ENCODE measurements at places on chromosomes 7 and 10.

- no peak for DNase-seq
Measured at GRCh38 chr10:67262675-67263074, 336.8 kb downstream of the LRRTM3 start.

GRCh38 chr7:133023370-133024071 lies 58.4 kb downstream of the CHCHD3 start:
- DNase-seq = peak; percentile 13

- DNase-seq = no peak
Measured at GRCh38 chr10:76041551-76041950, 610.1 kb downstream of the LRMDA start.

- DNase-seq = no peak
Measured at GRCh38 chr10:44745920-44746319, 165.2 kb upstream of the TMEM72 start.

DNA sequence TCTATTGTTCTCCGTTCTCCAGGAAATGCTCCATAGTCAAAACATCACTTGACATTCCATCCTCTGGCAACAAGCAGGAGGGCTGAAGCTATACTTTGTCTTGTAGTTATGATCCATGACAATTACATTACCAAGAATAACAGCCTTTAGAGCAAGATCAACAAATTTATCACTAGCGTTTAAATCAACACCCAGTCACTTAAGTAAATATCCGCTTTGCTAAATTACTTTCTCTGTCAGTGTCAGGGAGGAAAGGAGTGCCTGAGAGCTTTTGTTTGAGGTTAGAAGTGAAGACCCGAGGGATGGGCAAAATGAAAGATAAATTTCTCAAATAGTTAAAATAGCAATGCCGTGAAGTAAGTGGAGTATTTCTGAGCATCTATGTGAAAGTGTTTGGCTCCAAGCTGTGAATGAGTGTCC lies 236.1 kb upstream of the BMPER start:
- peak; percentile 25 for DNase-seq

- no peak for DNase-seq
Measured at GRCh38 chr10:101941871-101942270, 98.3 kb upstream of the KCNIP2 start.

DNA sequence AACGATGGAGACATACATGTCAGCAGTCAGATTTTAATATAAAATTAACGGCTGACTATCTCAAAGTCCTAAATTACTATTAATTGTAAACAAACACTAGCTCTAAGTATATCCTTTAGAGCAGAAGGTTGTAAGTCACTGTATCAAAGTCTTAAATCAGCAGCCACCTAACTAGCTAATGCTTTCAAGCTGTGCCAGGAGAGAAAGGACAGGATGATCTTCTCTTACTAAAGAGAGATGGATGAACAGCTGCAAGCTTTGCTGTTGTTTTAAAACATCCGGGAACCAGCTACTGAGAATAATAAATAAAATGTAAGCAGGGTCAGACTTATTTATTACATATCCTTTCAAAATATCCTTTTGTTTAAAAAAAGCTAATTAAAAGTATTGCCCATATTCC lies 24.0 kb upstream of the ABLIM1 start:
- DNase-seq = no peak

- DNase-seq = no peak
Measured at GRCh38 chr10:101986624-101986971, 69.4 kb downstream of the ARMH3 start.

DNA sequence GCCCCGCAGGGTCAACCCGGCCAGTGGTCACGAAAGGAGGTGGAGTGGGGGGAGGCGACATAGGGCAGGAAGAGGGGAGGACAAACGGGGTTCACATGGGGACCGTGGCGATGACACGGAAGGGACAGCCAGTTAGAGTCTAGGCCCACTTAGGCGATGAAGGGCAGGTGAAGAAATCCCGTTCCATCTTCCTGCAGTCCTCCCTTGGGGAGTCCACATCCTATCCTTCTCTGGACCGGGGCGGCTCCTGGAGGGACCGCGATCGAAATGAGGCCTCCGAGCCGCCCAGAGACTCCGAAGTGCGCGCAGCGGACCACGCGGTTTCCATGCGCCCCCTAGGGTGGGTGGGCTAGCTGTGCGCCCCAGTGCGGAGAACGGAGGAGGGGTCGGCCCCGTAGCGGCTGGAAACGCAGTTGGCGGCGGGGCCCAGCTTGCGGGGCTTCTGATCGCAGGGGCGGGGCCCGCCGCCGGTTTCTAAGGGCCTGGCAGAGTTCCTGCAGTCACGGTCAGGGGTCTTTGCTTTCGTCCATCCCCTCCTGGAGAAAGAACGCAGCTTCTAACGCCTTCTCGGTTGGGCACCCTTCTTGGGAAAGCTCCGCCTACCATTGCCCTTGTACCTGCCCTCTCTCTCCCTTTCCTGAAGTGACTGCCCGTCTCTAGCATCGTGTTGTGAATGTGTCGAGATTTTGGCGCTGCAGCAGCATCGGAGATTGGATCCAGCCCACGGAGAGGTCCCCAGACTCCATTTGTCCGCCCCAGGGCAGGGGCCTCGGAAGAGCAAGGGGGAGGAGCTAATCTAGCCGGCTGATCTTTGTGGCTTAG lies 17.9 kb upstream of the TMEM225B start:
- peak; percentile 93 for DNase-seq

GRCh38 chr10:43304687-43305333 lies 37.9 kb upstream of the RASGEF1A start:
- DNase-seq = peak; percentile 71

GRCh38 chr10:45000138-45000751 lies 478 bp upstream of the ZNF22 start:
- DNase-seq = peak; percentile 94

DNA sequence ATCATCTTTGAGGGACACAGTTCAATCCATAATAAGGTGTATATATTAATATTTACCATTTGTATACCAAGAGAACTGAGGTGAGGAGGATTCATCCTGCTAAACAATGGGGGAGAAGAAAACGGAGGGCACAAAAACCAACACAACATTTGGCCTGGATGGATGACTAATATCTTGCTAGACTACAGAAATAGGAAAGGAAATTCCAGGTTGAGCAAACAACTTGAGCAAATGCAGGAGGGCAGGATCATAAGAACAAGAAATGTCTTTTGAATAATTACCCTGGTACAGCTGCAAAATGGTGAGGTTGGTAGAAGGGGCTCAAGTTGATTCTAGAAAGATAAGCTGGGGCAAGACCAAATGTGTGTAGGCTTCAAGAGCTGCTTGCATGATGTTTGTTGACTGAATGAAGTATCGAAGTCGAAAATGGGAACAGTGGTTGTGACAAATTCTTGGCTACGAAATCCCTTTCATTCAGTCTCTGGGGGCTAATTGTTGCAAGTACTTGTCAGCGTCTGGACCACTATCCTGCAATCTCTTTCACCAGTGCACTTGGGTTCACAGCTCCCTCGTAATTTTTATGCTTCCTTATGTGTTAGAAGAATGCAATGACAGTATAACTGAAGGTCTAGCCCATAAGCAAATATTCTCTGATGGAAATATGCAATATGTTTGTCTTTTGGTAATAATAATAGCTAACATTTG lies 176.2 kb downstream of the PTEN start:
- no peak for DNase-seq

DNA sequence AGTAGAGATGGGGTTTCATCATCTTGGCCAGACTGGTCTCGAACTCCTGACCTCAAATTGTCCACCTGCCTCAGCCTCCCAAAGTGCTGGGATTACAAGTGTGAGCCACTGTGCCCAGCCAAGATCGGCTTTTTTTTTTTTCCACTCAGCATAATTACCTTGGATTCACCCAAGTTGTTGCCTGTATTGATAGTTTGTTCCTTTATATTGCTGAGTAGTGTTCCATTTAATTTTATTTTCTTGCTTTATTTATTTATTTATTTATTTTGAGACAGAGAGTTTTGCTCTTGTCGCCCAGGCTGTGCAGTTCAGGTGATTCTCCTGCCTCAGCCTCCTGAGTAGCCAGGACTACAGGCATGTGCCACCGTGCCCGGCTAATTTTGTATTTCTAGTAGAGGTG lies 21.3 kb downstream of the KMT2E start:
- DNase-seq = no peak

- DNase-seq = no peak
Measured at GRCh38 chr10:22810643-22811465, 96.5 kb upstream of the PIP4K2A start.
